ENCODE measurements at places on chromosomes 2 and 18.

- no peak for DNase-seq
Observed at GRCh38 chr2:124315221-124315880, 290.3 kb downstream of the CNTNAP5 start.

DNA sequence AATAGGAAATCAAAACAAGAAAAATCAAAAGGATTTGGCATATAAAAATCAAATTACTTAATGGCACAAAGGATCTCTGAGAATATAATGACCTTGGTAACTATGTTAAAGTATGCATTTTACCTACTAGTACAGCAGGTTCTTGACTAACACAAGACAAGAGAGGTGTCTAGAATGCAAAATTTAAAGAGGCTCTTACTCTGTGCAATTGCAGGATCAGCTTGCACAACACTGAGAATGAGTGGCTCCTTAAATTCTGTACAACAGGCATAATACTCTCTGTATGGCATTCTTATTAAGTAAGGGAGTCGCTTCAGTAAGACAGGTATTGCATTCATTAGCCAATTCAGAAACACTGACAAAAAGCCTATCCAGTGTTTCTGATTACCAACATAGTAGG lies 72.6 kb downstream of the UGP2 start:
- DNase-seq, result no peak

DNA sequence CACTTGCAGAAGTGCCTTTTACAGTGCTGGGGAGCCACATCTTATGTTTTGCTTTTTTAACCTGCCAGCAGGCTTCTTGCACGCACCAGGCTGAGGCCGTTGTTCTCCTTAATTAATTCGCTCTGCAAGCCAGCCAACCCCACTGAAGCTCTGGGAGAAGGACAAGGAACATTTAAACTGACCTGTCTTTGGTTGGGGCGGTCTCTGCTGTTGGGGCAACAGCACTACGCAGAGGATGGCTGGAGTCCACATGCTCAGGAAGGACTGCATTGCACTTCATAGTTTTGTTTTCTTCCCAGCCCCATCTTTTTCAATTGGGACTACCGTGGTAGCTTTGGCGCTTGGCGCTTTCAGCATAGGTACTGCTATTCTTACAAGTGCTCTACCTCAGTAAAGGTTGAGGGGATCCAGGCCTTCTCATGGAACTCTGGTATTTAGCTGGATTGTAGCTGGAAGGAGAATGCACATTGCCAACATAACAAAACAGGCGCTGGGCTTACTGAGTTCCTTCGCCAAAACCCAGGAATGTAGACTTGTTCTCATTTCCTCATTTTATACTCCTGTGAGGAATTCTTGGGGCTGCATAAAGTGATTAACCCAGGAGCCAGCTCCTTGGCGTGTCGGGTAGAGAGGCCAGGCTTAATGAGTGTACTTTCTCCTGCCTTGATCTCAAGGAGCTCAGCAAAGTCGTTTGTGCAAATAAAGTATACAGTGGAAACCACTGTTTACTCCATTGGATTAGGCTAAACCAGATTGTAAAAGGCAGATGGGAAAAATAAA lies 146.2 kb downstream of the PRKCE start:
- no peak for DNase-seq

- no peak for DNase-seq
Observed at GRCh38 chr18:679516-679915, 22.1 kb downstream of the TYMS start.

DNA sequence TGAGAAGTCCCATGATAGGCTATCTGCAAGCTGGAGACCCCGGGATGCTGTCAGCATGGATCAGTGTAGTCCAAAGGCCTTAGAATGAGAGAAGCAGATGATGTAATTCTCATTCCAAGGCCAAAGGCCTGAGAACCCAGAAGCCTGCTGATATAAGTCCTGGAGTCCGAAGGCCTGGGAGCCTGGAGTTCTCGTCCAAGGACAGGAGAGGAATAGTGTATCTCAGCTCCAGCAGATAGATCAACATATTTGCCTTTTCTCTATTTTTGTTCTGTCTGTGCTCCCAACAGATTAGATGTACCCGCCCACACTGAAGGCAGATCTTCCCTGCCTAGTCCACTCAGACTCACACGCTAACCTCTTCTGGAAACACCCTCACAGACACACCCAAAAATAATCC lies 454.9 kb upstream of the CHAC2 start:
- DNase-seq, result no peak

DNA sequence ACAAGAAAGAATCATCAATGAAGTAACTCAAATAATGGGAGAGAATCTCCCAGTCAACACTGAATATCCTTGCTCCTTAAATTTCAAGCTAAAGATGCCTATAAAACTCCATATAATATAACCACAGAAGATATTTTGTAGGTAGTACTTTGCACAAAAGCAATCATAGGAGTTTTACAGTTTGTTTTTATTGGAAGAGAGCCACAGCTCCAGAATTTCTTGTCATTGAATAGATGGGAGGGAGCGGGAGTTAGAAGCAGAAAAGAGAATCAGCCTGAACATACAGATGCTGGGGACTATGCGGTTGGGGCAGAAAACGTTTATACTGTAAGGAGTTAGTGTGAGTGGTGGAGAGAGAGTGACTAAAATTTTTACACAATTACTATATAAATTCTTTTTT lies 18.3 kb upstream of the SMAD4 start:
- DNase-seq, result no peak

GRCh38 chr2:48851161-48851560 lies 95.6 kb upstream of the LHCGR start:
- no peak for DNase-seq

GRCh38 chr2:9991221-9991620 lies 39.7 kb downstream of the GRHL1 start:
- DNase-seq, result no peak

DNA sequence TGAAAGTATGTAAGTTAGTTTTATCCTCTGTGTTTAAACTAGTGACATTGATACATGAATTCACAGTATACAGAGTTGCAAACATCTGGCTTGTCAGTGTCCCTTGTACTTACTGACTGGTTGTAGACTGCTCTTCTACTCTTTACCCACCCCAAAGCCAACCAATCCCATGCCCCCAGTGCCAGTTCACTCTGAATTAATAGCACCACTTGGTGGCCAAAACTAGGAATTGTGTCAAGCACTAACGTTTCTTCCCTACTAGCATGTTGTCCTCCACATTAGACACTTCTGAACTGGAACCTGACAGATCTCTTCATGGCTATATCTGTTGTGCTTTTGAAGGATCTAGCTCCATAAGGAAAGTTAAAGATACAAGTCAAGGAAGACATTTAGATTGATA lies 27.2 kb upstream of the OTX1 start:
- no peak for DNase-seq

GRCh38 chr2:145597809-145598208 lies 1077.9 kb upstream of the ZEB2 start:
- no peak for DNase-seq

- peak; percentile 23 for DNase-seq
Observed at GRCh38 chr2:27735263-27735904, 36.1 kb upstream of the MRPL33 start.

- DNase-seq, result no peak
Observed at GRCh38 chr2:236250286-236250685, 13.9 kb downstream of the ASB18 start.

- no peak for DNase-seq
Observed at GRCh38 chr2:239854596-239854995, 170.5 kb downstream of the NDUFA10 start.

DNA sequence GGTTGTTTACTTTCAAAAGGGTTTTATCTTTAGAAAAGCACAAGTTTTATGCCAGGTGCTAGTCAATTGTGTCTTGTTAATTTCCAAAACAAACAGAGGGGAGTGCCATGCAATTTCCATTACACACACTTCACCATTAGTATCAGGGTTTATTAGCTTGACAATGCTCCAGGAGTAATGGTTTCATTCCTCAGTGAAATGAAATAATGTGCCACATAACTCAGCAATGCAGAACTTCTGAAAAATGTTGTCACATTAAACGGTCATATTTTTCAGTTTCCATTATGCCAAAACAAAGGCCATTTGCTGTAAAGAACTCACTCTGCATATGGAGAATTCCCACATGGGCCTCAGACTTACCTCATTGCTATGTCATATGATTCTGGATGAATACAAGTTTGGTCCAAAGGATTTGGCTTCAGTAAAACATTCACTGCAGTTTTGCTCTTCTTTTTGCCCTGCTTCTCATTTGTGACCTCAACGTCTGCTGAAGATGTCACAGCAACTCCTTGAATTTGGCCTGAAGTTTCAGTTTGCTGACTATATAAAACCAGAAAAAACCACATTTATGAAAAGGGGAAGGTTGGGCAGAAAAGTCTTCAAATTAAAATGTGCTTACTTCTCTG lies 198.2 kb downstream of the SRBD1 start:
- no peak for DNase-seq

GRCh38 chr2:191383486-191383885 lies 138.3 kb downstream of the MYO1B start:
- DNase-seq, result no peak

DNA sequence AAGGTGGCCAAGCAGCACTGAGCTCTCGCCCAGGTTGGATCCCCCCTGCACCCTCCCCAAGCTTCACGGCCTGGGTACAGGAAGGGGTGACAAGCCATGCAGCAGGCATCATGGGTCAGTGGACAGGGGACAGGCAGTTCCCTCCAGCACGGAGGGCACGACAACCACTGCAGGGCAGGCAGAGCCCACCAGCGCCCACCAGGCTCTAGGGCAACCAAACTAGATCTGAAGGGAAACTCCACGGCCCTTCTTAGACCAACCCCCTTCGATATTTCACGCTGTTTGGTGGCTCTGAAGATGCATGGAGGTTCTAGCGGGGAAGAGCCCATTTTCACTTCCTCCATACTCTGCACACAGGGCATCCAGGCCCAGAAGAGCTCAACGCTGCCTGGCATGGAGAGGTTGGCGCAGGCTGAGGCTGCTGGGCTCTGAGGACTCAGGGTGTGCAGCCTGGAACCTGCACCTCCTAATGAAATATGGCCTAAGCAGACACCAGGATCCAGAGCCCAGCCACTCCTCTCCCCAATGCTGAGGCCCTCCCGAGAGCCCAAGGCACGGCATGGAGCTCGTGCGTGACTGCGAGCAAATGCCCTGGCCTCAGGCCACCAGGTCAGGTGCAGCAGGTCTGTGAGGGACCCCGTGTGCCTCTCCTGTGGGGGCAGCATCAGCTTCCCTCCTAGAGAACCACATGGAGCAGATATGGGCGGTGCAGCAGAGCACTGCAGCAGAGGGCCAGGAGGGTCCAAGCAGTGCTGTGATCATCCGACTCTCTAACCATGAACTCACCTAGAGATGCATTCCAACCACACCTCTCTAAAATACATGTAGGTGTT lies 8.7 kb upstream of the MTERF4 start:
- no peak for DNase-seq

- DNase-seq, result no peak
Observed at GRCh38 chr2:108910541-108911396, 78.3 kb downstream of the EDAR start.

GRCh38 chr2:241862093-241862492 lies 3.4 kb upstream of the PDCD1 start:
- no peak for DNase-seq

DNA sequence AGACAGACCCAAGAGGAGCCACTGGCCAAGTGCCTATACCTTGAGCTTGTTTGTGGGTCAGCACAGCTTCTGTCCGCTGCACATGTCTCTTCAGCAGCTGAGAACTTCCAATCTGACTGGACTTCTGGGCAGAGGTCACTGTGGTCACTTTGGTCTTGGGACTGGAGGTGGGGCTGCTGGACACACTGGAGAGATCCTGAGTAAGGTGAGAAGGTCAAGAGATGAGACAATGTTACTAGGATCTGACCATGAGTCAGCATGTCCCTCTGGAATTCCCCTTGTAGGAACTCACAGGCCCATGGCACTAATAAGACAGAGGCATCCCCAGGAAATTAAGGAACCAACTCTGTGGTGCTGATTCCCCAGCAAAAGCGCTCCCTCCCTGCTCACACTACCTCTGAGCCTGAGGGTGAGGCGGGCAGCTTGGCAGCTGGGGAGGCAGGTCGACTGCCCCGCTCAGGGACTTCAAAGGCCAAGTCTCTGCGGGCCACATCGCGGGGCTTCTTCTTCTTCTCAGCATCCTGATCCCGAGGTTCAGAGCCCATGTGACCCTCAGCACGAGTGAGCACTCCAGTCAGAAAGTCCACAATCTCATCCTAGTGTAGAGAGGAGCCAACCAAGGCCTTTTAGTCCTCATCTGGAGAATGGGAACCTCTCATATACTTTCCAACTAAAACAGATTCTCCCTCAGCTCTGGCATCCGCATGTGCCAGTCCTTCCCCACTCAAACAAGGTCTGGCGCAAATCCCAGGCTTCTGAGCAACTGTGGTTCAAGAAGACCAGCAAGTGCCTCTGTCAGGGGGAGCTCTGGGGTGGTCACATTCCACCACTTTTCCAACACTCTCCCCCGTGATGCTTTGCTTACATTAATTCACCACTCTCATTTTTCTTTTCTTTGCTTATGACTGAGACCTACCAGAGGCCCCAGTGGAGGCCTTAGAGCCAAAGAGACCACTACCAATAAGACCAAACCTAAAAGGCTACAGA lies 29.4 kb downstream of the KANSL3 start:
- DNase-seq, result no peak

Data from CD4-positive, alpha-beta T cell treated with Interleukin-15 for 4 hours (primary cell).